Hindlimb muscle (tissue), 1 donor: ENCODE measurements at places on chromosomes 16 and 17. TPM values are rescaled to one million over a fixed set of nuclear protein-coding genes. Genes with fewer than 3 reads are reported as not detected.

DNA sequence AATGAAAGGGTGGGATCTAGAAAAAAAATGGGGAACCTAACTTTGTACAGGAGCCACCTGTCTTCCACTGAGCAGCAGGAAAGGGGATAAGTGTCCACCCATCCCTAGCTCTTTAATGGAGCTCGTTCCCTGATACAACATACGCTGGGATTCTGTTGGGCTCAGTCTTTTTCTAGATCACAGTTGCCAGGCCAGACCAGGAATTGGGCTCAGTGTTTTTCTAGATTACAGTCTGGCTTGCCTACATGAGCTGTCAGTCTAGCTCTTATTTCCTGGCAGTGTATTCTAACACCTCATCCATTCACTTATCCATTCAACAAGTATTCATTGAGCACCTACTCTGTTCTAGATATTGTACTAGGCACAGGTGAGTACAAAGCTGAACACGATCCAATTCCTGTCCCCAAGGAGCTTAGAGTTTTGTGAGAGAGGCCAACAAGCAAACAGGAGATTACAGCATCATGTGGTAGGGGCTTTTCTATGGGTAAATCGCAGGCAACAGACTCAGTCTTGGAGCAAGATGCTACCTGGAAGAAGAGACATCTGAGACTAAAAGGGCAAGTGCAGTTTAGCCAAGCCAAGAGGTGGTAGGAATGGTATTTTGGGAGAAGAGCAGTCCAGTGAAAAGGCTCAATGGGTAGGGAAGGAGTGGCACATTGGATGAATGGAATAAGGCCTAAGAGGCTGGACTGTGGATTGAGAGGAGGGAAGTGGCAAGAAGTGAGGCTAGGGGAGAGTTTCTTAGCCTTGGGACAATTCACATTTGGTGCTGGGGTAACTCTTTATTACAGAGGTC, 138.0 kb upstream of the HS3ST2 start:
- no peak for DNase-seq

The ZNF423 gene
- polyA plus RNA-seq = 34.5 TPM

DNA sequence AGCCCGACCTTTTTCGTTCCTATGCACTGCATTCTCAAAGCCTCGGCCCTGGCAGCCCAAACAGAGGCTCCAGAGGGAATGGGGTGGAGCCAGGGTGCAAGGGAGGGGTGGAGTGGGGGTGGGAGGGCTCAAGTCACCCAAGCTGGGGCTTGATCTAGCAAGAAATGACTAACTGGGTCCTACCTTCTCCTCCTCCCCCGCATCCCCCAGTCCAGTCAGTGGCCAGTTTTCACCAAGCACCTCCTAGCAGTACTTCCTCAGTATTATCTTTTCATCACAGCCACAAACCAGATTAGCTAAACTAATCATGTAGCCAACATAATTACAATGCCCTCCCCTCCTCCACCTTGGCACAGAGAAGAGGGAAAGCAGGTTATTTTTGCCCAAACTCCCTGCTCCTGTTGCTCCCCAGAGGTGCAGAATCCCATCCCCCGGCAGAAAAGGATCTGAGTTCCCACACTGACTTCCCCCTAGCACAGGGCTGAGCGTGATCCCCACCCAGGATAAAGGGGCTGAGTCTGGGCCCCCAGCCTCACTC, 2.2 kb downstream of the JUP start:
- DNase-seq = no peak

The PLCD3 gene
- 55.8 TPM for polyA plus RNA-seq

GRCh38 chr16:30720086-30720485, 21.1 kb downstream of the SRCAP start:
- no peak for DNase-seq

DNA sequence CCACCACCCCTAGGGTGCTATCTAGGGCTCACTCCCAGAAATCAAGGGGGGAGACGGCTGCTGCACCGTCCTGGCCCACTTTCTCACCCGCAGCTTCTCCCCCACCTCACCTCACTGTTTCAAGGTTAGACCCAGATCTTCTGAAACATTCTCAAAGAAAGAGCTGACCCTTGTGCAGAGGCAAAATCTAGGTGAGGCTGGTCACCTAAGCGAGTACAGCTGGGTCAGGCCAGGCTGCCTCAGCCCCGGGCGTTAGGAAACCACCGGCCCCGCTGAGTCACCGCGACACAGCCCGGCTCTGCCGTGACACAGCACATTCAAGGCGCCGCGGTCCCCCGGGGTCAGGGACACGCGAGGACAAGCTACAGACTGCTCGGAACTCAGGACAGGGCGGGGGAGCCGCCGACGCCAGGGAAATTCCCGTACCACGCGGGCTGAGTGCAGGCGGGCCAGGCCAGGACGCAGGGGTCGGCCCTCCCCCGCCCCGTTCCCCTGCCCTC, 27.1 kb downstream of the GNPTG start:
- peak; percentile 56 for DNase-seq

- peak; percentile 69 for DNase-seq
Observed at GRCh38 chr16:3149630-3150345, 15.0 kb downstream of the ZNF213 start.

The PLA2G10 gene
- 0.72 TPM for polyA plus RNA-seq

DNA sequence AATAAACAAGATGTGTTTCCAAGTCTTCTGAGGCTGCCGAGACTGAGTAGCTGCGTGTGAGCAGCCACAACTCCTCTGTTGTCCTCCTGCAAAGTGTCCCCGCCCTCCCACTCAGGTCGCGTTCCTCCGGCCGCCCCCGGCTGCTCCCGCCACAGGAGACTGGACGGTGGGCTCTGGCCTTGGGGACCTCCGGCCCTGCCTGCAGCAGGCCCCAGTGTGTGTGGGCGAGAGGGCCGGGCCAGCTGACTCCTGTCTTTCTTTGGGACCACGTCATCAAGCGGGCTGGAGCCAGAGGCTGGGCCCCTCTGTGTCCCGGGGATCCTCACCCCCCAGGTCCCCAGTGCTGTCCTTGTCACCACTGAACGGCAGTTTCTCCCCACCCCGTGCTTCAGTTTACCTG, 175.3 kb downstream of the NPIPB11 start:
- DNase-seq = no peak

GRCh38 chr16:79600638-79601091, at the start of gene MAF:
Gene MAF, minus strand, starts transcription at chr16:79600737. Its CDS starts 835 bp downstream, at chr16:79599902.
- peak; percentile 97 for DNase-seq

The LRRC59 gene
- 45.1 TPM for polyA plus RNA-seq

DNA sequence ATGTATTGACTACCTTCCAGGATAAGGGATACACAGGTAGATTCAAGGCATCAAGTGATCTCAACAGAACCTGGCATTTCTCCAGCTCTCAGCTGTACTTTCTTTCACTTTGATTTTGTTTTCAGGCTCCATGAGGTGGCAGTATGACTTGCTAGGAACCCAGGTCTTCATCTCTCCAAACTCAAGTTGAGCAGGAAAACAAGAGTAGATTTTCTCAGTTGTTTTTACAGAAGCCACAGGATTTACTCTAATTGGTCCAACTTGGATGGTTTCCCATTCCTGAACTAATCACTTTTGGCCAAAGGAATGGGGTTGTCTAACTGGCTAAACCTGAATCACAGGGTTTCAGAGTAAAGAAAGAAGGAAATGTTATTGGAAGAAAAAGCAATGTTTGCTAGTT, 146.6 kb downstream of the TRIM37 start:
- no peak for DNase-seq

GRCh38 chr16:13543850-13544249, 376.1 kb upstream of the ERCC4 start:
- no peak for DNase-seq

DNA sequence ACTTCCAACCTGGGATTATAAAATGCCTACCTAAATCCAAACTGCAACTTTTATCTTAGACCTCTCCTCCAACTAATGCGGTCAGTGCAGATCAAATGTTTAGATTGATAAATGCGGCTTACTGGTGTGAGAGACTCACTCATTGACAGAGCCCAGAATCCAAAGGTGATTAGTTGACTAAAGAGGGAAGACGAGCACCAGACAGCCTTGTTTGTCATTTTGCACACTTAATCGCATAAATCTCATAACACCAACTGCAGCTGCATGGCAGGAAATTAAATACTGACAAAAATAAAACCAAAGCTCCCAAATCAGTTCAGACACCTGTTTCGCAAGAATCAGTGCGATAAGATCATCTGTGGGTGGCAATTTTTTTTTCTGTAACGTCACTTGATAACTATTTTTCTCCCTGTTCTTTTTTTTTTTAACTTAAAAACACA, 35.9 kb downstream of the NACA2 start:
- no peak for DNase-seq

DNA sequence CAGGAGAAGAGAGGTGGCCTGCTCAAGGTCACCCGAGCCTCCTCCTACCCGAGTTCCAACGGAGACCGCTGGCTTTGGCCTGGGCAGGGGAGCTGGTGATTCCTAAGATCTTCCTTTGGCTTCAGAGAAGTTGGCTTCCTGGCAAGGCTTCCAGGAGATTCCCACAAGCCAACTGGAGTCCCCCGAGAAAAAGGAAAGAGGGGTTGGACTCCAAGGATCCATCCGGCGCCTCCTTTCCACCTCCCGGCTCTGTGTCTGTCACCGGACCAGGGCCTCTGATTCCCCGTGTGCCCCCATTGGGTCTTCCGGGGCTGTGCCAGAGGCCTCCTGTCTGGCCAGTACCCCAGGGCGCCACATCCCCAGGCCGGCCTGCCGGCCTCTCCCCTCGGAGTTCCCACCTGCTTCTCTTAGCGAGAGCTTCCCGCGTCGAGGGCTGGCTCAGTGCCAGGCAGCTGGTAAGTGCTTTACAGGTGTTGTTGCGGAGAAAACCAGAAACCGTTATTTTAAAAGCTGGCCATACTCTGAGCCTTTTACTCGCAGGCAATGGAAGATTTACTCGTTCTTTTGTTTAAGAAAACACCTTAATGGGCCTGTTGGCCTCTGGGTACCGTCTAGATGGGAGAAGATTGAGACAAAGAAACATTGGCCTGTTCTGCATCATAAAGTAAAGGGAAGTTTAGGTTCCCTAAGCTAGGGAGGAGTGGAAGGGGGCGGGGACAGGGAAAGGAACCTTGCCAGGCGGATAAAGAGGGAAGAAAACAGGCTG, 258.4 kb upstream of the SDK2 start:
- DNase-seq = no peak

DNA sequence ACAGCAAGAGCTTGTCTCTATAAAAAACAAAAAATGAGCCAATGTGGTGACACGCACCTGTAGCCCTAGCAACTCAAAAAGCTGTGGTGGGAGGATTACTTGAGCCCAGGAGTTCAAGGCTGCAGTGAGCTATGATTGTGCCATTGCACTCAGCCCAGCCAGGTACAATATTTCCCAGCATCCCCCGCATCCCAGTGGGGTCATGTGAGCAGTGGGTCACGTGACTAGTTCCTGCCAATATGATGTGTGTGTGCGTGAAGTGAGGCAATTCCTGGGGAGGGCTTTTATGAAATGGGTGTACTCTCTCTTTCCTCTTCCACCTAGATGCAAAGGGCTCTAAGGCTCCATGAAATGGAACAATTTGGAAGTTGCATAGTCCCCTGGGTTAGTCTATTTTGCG, 81.3 kb downstream of the GSG1L start:
- DNase-seq = no peak

DNA sequence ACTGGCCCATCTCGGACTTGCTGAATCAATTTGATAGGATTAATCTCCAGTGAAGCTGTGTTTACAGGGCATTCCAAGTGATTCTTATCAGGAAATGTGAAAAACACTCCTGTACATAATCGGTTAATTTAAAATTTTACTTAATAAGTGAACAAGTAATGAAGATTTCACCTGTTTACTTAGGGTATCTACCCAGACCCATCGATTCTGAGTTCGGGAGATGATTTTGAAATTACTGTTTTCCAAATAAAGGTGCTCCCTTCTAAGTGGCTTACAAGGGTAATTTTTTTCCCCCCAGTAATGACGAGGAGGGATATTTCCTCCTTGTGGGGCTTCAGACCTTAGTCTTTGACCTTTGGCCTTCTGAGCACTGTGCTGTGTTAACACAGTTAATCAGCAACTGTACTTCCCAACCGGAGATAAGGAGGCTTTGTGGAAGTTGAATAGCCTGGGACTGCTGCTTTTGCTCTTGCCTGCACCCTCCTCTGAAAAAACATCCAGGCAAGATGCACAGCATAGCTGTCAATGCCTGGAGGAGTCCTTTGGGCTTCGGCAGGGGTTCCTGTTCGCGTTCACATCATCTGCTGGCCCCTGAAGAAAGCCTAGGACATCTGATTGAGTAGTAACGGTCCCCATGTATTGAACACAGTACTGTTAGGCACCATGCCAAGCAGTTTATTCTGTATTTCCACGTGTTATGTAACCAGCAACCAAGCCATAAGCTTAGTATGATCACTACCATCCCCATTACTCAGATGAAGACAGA, 1.8 kb downstream of the FAHD1 start:
- no peak for DNase-seq

The SGCA gene
- 424 TPM for polyA plus RNA-seq

DNA sequence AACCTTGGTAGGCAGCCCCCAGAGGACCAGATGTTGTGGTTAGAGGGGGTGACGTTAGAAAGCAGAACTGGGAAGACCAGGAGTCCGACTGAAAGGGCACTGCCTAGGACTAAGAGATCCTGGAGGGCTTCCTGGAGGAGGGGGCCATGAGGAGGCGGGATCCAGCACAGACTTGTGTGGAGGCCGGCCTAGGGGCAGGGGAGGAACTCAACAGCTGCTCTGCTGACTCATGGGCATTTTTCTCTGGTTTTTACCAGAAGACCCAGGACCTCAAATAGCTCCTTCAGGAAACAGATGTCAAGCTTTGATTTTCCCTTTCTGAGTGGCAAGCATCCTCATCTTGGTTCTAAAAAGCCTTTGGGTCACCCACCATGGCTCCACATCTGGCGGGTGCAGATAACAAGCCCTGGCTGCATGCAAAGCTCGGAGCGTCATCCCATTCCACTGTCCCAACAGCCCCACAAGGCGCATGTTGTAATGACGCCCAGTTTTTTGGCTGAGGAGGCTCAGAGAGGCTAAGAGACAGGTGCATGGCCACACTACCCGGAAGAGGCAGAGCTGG, 29.0 kb downstream of the IL21R start:
- no peak for DNase-seq

The KRT23 gene
- polyA plus RNA-seq = 0.23 TPM

DNA sequence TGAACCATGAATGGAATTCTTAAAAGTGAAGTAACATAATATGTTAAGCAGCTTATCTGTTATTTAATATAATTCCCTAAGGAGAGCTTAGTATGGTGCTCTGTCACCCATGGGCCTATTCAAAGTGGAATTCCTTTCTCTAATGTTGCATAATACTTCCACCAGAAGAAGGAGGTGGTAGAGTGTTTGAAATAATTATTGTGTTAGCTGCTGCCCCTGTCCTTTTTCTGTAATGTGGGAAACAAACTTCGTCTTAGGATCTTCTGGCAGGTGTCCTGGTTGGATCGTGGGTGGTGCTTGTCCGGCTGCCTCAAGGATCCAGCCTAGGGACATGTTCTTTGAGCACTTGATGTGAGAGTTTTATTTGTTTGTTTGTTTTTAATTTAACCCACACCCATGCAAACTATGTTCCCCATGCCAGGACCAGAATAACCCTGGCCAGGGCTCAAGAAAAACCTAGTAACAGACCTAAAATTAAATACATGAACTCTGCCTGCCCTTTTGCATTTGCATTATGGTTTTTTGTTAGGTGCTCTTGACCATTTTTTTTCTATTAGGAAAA, 46.1 kb downstream of the ZNRF1 start:
- DNase-seq = peak; percentile 38
